ENCODE measurements at places on chromosomes 12 and 14.

GRCh38 chr14:38143659-38144505, 63.8 kb upstream of the SSTR1 start:
- DNase-seq: no peak

DNA sequence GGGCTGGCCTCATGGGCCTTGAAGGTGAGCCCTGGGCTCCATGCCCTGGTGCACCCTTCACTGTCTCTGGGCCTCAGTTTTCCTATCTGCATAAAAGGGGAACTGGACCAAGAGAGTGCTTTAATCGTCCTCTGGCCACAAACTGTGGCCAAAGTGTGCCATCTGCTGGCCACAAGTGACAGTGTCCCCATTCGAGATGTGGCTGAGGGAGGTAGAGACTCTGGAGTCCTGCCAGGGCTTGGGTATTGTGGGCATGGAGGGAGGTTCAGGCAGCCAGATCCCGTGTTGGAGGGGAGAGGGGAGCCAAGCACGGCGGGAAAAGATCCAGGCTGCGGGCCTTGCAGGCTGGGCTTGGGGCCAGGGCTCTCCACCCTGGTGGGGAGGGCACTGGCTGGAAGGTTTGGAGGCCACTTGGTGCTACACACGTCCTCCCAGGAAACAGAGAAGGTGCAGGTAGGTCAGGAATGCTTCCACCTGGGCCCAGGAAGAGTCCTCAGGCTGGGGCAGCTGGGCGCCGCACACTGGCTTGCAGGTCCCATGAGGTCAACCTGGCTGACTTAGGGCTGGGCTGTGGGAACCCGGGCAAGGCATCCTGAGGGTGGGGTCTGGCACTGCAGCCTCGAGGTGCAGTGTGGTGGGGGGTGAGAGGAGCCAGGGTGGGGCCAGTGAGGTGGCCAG, 7.3 kb upstream of the KIF26A start:
- peak; percentile 47 for DNase-seq

GRCh38 chr14:54312166-54312801, 84.5 kb upstream of the CDKN3 start:
- DNase-seq: no peak

GRCh38 chr12:122963941-122964265, 2.4 kb downstream of the ABCB9 start:
- no peak for DNase-seq

GRCh38 chr12:52369809-52370208, 2.5 kb upstream of the KRT85 start:
- no peak for DNase-seq

GRCh38 chr12:52305921-52306705, 14.8 kb upstream of the KRT81 start:
- no peak for DNase-seq

DNA sequence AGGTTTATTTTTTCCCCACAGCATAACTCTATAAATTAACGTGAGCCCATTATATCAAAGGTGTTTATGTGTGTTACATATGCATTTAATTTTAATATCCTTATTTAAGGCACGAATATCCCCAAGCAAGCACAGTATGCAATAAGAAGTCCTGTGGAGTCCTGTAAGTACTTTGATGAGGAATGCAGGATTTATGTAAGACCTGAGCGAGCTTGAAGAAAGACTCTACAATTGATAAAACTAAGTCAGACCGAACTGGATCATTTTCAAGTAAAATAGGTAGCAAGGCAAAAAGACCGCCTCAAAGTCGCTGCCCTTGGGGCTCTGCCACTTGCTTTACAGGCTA, 755 bp downstream of the SLC25A21 start:
- no peak for DNase-seq

- no peak for DNase-seq
Measured at GRCh38 chr14:96091149-96091693, 52.1 kb downstream of the C14orf132 start.

GRCh38 chr14:35989736-35990135, 163.6 kb downstream of the BRMS1L start:
- DNase-seq: no peak

DNA sequence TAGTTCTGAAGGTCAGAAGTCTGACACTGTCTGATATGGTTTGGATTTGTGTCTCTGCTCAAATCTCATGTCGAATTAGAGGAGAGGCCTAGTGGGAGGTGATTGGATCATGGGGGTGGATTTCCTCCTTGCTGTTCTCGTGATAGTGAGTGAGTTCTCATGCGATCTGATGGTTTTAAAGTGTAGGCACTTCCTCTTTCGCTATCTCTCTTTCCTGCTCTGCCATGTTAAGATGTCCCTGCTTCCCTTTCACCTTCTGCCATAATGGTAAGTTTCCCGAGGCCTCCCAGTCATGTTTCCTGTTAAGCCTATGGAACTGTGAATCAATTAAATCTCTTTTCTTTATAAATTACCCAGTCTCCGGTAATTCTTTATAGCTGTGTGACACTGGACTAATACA, 84.1 kb upstream of the TMTC1 start:
- no peak for DNase-seq

GRCh38 chr14:21643407-21643806, 8.7 kb upstream of the OR10G2 start:
- DNase-seq: no peak
